ENCODE measurements at places on chromosomes 1 and 21.

DNA sequence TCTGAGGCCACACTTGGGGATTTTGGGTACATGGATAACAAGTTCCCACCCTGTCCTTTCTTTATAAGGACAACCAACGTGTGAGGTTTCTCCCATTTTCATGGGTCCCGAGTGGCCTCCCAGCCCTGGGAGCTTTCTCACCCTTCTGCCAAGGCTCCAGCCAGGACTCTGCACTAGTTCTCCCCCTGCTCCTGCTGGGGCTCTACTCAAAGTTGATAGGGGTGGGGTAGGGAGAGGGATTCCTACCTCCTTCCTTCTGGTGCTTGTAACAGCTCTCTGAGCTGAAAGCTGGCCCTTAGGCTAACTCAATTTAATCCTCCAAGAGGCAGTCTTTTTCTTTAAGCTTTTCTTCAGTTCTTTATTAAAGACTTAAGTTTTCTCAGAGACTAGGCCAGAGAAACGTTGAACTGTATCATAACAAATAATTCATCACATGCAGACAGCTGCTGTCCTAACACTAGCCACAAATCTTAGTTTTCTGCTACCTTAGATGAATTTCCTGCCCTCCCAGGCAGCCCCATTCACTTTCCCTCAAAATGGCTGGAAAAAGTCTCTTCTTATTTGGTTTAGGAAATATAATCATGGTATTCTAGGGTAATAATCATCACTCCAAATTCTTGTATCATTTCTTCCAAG, 22.4 kb upstream of the DR1 start:
- no peak for DNase-seq

GRCh38 chr1:180953291-180954004, 40.8 kb downstream of the KIAA1614 start:
- no peak for DNase-seq

GRCh38 chr1:114505148-114505561, 5.8 kb downstream of the TRIM33 start:
- DNase-seq, result no peak

DNA sequence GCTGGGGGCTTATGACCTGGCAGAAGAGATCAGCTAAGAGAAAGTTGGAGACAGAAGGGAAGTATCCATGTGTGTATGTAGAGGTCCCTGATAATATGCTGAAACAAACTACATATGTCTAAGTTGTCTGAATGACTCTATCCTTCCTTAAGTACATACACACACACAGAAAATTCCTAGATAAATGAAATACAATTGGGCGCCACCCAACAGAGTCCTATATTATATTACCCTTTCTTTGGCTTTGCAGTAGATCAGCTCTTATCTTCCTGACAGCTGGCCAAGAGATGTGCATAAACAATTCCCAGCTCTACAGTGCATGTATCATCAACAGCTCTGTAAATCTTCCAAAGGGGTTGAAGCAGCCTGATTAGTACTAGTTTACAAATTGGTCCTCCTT, 40.1 kb downstream of the SORT1 start:
- peak; percentile 86 for DNase-seq

GRCh38 chr1:110876748-110877341, 3.9 kb downstream of the CD53 start:
- DNase-seq, result no peak

DNA sequence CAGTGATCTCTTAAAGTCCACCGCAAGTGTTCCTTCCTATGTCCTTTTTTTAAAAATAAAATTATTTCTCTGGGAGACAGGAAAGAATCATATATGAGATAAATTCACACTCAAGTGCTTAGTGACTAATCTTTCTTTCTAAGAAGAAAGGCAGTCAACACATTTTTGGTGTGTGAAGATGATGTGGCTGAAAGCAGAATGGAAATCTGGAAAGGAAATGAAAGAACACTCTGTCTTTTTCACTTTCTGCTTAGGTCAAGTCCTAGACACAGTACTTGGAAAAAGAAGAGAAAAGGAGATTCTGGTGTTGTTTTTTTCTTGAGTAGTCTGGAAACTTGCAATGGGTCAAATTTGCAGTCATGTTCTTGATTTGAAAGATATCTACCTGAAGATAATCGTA, 45.5 kb upstream of the PRRX1 start:
- DNase-seq, result no peak

DNA sequence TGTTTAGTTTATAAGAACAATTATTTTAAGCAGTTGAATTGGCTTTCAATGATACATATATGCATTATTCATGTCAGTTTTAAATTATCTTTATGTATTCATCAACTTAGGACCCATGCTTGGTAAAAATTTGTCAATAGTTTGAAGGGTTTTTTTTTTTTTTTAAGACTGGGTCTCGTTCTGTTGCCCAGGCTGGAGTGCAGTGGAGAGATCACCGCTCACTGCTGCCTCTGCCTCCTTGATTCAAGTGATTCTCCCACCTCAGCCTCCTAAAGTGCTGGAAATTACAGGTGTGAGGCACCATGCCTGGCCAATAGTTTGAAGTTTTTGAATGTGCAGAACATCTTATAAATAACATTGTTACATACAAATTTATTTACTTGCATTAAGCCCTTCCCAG, 1671.0 kb upstream of the B3GALT2 start:
- no peak for DNase-seq

DNA sequence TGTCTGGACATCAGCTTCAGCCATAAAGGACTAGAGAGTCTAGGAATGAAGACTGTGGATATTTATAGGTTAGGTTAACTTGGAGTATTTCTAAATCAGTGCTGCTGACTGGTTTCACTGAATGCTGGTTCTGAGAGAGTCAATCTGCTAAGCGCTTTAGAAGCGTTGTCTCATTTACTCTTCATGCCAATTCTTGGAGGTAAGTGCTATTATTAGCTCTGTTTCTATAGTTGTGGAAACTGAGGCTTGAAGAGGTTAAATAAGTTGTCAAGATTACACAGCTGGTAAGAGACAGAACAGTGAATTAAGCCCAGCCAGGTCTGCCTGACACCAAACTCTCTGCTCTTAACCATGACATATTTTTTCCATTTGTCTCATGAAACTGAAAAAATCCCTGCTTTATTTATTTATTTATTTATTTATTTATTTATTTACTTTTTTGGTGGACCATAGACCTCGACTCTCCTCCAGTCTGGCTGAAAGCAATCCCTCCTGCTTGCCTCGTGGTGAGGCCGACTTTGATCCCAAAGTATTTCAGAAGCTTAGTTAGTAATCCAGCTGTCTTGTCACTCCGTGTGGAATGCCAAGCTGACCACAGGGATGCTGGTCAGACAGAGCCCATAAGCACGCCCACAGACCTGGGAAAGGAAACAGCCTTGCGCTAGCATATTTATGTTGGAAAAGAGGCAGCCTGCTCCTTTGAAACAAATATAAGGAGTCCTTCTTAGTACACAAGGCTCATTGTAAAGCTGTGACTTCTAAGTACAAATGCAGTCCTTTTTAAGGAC, 16.9 kb downstream of the NTMT2 start:
- peak; percentile 89 for DNase-seq

- DNase-seq, result no peak
Observed at GRCh38 chr1:154133256-154133655, 21.6 kb downstream of the NUP210L start.

DNA sequence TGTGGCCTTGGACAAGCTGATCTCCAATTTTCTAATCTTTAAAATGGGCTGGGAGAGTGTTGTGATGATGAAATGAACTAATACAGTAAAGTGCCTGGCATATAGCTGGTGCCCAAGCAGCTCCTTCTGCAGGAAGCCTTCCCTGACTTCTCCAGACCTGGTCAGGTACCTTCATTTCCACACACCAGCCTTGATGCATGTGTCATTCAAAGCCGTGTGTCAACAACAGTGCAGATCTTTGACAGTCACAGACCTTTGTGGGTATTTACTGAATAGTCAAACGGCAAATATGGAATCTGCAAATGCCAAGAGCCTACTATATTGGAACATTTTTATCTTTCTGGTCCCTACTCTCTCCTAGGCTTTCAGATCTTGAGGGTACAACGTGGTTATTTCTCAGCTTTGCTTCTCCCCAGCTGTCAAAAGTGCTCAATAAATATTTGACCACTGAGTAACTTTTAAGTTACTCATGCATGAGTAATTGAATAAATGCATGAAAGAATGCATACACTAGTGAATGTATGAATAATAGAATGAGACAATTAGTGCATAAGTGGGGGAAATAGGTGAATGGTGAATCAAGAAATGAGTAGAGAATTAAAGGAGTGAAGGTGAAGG, 75.4 kb downstream of the MDM4 start:
- peak; percentile 14 for DNase-seq

DNA sequence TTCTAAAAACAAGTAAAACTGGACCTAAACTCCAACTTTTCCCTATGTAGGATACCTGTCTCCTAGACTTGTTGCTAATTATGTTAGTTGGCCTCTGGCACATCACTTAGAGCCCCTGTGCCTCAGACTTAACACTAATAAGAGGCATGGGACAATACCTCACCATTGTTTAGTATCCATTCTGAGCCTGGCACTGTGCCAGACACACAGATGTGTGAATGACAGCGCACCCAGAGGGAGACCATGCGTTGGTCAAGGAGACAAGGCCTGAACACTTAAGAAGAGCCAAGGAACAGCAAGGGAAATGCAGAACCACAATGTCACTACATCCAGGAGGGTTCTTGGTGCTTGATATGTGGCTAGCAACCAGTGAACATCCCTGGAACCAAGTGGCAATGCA, 189.1 kb downstream of the FGGY start:
- DNase-seq, result no peak

- DNase-seq, result no peak
Observed at GRCh38 chr1:60655679-60656355, 426.5 kb upstream of the NFIA start.

DNA sequence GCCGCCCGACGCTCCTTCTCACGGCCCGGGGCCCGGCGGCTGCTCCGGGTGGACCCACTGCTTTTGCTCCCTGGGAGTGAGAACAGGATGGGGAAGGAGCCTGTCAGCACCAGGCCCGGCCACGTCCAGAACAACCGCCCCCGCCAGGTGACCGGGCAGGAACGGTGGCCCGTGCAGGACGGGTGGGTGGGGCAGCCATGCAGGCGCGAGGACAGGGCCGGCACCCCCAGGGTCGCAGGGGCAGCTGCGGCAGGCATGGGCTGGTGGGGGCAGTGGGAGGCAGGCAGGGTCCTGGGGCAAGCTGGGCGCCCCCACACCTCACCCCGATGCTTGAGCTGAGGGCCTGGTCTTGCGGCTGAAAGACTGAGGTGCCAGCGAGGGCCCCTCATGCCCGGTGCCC, 5.4 kb downstream of the TAS1R3 start:
- DNase-seq, result no peak

DNA sequence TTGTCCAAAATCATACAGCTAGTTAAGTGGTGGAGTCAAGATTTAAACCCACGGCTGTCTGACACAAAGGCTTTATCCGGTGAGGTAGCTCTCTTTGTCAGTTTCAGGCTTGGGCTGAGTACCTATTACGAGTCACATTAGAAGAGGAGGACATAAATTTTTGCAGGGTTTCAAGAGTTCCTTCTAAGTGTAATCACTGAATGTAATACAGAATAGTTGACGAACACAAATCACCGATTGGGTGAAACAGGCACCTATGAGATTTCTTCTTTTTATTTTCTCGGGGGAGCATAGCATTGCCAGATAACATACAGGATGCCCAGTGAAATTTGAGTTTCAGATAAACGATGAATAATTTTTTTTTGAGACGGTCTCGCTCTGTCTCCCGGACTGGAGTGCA, 847 bp downstream of the PSMD4 start:
- DNase-seq, result peak; percentile 10
